ENCODE measurements at places on chromosomes 12 and 14.

GRCh38 chr12:117774941-117775775 is 193.6 kb downstream of the KSR2 start:
- DNase-seq, result no peak

DNA sequence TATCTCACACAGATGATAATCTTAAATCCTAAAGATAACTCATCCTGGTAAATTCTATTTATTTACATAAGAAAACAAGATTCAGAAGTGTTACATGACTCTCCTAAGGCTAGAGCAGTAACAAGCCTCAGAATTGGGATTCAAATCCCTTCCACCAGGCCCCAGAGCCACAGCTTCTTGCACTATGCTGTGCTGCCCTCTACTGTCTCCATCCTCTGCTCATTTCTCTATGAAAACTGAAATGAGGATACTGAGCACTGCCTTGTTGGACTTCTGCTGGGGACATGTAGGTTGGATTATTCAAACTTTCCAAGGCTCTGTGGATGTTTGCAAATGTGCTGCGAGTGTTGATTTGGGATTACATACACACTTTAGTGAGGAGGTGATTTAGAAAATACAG is 23.5 kb upstream of the C12orf50 start:
- peak; percentile 31 for DNase-seq

DNA sequence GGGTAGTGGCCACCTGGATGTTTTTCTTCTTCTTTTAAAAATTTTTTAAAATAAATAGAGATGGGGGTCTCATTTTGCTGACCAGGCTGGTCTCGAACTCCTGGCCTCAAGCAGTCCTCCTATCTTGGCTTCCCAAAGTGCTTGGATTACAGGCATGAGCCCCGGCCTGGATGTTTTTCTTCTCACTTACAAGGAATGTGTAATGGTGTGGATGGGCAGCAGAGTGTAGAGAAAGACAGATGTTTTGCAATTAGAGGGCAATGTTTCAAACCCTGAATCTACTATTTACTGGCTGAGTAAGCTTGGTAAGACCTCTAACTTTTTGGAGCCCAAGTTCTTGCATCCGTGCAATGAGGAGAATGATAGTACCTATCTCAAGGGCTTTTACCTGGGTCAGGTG is 48.1 kb downstream of the ADCK1 start:
- peak; percentile 9 for DNase-seq

DNA sequence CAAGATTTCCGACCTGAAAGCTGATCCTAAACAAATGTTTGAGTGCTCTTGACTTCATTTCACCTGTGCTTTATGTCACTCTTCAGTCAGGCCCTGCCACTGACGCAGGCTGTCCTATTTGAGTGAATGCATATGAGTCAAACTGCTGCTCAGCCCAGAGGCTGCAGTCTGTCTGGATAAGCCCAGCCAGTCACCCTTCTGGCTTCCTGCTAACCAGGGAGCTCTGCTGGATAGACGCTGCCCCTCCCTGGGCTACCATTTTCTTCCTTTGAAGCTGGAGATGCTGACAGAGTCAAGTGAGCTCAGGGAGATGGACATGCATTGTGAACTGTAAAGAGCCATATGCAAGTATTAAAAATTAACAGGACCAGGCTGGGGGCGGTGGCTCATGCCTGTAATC is 5.1 kb upstream of the TUNAR start:
- DNase-seq, result no peak

DNA sequence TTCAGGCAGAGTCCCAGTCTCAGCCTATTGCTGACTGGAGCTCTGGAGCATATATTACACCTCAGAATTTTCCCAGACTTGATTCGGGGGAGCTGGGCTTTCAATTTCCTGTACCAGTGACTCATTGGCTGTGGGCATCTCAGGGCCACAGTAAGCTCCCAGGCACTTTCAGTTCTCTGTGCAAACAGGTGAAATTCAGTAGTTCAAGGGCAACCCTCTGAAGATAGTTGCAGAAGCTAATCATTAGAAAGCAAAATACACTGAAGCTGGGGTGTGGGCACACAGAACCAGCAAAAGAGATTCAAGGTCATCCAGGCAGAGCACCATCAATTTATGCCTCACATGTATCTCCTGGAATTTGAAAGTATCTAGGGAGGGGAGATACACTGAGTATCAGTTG is 8.1 kb upstream of the NIN start:
- no peak for DNase-seq

DNA sequence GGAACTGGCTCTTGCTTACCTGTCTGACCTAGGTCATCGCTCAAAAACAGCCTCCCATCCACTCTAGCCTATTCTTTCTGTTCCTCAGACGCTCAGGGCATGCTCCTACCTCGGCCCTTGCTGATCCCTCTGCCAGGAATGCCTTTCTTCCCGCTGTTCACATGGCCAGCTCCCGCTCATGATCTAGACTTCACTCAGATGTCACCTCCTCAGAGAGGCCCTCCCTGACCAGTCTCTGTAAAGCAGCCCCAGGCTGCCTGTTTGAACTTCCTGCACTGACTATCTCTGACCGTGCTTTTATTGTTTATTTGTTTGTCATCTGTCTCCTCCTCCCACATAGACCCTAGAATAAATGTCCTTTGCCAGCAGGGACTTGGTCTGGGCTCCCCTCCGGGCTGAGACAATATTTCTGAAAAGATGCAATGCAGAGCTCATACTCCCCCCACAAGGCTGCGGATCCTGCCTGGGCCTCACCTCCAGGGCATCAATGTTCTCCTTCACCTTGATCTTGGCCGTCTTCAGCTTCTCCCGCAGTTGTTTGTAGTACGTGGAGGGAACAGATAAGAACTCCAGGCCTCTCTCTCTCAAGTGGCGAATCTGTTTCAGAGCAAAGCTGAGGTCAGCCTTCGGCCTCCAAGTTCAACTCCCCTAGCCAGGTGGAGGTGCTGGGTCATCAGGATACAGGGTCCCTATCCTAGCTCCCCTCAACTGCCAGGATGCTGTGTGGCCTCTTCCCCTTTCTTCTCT is 15.2 kb downstream of the HPD start:
- no peak for DNase-seq

DNA sequence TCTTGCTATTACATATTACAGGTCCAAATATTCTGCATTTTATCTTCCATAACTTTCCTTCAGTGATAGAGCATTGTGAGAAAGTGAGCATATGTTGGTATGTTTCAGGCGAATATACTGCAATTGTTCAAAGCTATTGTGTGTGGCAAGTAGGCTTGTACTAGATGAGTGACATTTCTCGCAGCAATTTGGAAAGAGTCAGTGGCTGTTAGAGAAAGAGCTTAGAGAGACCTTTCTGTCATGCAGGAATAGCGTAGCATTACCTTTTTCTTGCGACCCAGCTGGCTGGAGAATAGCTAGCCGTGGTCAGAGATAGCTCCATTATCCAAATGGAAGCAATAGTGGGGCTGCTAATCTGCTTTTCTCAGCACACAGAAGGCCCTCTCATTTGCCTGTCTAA is 678.5 kb upstream of the FOXG1 start:
- DNase-seq, result no peak

DNA sequence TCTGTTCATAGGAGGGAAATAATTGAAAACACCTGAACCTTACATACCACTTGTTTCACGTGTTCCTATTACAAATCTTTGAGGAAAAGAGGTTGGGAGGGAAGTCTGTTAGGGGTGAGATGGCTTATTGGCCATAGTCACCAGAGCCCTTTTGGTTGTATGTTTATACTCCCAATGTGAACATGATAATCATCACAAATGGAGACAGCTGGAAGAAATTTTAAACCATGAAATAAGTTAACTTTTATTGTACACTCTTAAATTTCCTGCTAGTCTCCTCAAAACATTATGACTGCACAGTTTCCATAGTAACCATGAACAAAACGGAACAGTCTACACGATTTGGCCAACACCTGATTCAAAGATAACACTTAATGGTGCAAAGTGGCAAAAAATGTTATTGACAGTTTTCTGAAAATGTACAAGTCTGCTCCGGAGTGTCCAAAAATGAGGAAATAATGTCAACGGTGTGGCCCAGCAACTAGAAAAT is 56.9 kb downstream of the LMNTD1 start:
- no peak for DNase-seq

- no peak for DNase-seq
Measured at GRCh38 chr14:20180486-20180885, 10.2 kb upstream of the OR11G2 start.

DNA sequence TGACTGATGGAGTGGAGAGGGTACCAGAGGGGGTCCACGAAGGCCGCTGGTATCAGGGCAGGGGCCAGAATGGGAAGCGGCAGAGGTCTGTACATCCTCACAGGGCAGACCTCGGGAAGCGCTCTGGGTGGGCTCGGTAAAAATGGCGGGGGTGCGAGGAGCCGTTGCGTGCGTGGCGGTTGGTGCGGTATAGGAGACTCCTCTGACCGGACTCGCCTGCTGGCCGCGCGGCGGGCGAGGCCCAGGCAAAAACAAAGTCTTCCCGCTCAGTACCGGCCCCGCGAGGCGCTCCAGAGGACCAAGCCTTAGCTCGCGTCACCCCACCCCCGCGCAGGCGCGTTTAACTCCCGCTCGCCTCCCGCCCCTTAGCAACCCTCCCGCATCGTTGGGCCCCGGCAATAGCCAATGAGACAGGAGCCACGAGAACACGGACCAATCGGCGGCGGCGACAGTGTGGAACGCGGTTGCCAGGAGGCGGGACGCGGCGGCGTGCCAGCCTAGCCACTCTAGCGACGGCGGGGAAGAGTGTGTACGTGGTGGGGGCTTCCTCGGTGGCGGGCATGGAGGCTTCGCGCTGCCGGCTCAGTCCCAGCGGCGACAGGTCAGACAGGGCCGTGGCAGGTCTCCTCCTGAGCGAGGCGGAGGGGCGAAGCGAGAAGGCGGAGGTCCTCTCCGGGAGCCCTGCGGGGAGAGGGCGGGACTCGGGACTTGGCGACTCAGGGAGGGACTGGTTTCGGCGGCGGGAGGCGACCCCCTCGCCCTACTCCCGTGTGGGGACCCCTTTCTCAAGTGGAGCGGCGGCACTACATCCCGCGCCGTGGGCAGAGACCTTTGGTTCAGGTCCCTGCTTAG is at the start of gene TULP3:
Gene TULP3, plus strand, starts transcription at position 504 of the 852 bp plus-strand sequence. Its CDS starts 57 bp downstream, at position 561.
- peak; percentile 98 for DNase-seq

DNA sequence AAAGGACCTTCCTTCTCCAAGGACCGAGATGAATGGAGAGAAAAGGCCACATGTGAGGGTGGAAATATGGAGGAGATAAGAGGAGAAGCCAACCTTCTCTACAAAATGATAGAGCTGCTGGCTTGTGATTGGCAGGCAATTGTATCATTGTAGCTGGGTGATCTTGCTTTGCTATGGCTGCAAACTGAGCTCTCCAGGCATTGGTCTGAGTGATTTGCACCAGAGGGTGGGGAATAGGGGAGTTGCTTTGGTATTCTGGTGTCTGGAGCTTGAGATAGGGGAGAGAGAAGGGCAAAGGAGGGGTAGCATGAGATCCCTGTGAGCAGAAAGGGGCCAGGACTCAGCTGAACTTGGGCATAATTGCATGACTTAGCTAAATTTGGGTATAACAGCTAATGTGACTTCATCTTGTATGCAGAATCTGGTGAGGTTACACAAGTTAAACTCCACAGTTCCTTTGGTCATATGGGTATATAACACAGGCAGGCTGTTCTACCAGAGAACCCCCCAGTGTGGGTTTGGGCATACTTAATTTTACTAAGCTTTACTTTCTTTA is 72.0 kb downstream of the FOS start:
- no peak for DNase-seq

GRCh38 chr12:109252799-109253198 is 56.3 kb downstream of the FOXN4 start:
- no peak for DNase-seq

GRCh38 chr12:124979568-124979967 is 9.4 kb downstream of the DHX37 start:
- DNase-seq, result no peak

GRCh38 chr12:67223225-67223624 is 45.9 kb upstream of the CAND1 start:
- DNase-seq, result no peak

- peak; percentile 51 for DNase-seq
Measured at GRCh38 chr12:49043856-49044258, 16.7 kb downstream of the KMT2D start.

DNA sequence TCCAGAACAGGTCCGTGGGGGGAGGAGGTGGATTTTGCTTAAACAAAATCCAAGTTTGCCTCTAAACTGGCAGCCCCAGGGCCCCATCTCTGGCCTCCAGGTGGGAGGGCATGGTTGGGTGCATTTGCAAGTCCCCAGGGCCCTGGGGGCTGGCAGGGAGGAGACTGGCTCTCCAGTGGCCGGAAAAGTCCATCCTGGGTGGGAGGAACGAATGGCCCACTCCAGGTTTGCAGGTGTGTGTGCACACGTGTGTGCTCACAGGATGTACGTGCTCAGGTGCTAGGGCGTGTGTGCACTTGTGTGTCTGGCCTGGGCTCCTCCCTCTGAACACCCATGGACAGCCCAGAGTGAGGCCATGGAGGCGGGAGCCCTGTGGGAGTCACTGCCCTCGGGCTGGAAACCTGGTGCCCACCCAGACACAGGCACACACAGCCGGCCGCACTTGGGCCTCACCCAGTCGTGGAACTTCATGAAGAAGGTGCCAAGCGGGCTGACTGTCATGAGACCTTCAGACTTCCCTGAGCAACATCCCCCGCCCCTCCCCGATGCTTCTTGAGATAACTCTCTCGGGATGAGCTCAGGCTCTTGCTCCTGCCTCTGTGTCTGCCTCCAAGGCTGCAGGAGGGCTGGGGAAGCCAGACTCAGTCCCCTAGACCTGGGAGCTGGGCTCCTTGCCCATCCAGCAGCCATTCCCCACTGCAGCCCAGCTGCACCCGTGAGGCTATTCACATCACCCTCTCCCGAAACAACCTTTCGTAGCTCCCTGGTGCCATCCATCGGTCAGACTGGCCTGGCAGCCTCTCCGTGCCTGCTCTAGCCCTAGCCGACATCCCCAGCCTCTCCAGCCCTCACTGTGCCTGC is 9.4 kb downstream of the AHNAK2 start:
- DNase-seq, result peak; percentile 44

DNA sequence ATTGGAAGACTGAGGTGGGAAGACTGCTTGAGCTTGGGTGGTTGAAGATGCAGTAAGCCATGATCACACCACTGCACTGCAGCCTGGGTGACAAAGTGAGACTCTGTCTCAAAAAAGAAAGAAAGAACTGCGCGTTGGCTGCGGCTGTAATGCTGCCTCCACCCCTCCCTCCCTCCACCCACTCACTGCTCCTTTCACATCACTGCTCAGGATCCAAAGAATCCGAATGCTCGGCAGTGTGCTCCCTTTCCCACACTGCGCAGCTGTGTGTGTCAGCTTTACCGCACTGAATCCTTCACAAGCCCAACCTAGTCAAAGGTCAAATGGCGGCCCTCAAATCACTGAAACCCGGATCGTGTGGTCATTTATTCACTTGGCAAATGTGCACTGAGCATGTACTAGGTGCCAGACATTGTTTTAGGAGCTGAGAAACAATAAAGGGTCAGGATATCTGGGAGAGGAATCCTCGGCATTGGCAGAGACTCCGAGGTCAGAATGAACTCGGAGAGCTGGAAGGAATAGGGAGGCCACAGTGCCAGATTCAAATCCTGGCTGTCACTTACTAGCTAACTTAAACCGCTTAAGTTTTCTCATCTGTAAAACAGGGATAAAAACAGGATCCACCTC is 11.5 kb upstream of the TDRD9 start:
- no peak for DNase-seq

GRCh38 chr12:115273456-115273855 is 589.5 kb upstream of the TBX3 start:
- DNase-seq, result no peak

- DNase-seq, result no peak
Measured at GRCh38 chr12:130665753-130666152, 50.3 kb downstream of the RIMBP2 start.

Data from fibroblast of skin of back (primary cell).